Amniotic epithelial cell (primary cell): ENCODE measurements at places on chromosomes 1 and 21.

DNA sequence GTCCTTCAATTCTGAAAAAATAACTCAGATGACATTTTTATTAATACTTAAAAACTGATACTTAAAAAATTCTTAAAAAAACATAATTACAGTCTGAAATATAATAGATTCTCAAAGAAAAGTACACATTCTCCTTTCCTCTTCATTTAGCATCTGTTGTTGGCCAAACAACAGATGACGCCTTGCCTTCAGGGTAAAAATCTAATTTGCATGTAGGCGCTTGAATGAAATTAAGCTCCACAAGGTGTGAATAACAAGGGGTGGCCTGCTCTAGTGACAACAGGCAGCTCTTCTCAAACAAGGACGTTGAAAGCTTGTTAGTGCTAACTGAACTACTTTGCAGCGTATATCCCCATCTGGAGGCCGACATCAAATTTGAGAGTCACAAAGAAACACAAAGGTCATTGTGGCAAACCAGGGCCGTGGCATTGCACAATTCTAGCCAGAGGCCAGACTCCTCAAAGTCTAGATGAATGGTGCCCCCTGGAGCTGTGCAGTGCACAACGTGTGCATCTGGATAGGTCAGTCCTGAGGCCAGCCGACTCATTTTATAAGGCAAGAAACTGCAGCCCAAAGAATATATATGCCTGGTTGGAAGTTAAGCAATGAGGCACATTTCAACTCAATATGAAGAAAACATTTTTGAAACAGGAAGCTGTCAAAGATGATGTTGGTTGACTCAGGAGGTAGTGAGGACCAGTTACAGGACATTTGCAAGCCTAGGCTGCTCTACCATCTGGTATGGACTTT, 459.2 kb upstream of the RUNX1 start:
- DNase-seq = peak; percentile 89

DNA sequence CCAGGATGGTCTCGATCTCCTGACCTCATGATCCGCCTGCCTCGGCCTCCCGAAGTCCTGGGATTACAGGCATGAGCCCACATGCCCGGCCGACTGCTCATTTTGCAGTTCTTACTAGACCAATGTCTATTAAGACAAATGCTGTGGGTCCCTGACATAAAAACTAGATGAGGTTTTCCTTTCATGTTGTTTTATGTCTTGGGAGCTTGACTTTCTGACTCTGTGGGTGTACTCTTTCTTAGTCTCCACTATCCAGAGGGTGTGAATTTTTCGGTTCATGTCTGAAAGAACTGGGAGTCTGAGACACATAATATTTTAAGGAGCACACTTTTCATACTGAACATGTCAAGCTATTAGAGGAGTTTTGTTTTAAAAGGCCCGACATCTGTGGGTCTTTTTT, 744.9 kb upstream of the B3GALT2 start:
- DNase-seq = no peak

- no peak for DNase-seq
Observed at GRCh38 chr1:216114180-216114579, 309.1 kb downstream of the USH2A start.

GRCh38 chr21:39662411-39662953, 49.7 kb downstream of the B3GALT5 start:
- DNase-seq = no peak

- DNase-seq = no peak
Observed at GRCh38 chr1:226019572-226019971, 20.4 kb upstream of the SDE2 start.

DNA sequence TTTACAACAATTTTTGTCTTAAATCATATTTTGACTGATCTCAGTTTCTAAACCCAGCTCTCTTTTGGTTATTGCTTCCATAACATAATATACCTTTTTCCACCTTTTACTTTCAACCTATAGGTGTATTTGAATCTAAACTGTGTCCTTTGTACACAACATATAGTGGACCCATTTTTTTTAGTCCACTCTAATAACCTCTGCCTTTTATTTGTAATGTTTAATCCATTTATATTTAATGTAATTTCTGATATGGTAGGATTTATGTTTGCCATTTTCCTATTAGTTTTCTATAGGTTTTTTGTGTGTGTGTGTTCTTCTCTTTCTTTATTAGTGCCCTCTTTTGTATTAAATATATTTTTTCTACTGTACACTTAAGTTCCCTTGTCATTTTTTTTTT, 22.4 kb upstream of the SLAMF1 start:
- DNase-seq = no peak

GRCh38 chr1:7581754-7582459, 189.2 kb upstream of the VAMP3 start:
- no peak for DNase-seq

DNA sequence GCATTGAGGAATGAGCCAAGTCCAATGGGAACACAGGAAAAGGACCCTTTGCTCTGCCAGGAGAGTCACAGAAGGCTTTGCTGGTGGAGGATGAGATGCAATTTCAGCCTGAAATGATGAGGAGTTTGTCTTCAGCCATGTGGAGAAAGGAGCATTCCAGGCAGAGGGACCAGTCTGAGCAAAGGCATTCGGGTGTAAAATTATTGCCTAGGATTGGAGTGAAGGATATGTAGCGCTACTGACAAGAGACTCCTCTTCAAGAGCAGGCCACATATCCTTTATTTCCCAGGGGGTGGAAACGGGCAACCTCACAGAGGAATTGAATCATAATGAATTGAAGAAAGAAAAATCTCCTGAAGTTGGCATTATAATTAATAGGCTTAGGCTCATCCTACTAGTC, 1.1 kb upstream of the CSF1 start:
- no peak for DNase-seq

GRCh38 chr1:72521659-72522058, 239.3 kb upstream of the NEGR1 start:
- no peak for DNase-seq

DNA sequence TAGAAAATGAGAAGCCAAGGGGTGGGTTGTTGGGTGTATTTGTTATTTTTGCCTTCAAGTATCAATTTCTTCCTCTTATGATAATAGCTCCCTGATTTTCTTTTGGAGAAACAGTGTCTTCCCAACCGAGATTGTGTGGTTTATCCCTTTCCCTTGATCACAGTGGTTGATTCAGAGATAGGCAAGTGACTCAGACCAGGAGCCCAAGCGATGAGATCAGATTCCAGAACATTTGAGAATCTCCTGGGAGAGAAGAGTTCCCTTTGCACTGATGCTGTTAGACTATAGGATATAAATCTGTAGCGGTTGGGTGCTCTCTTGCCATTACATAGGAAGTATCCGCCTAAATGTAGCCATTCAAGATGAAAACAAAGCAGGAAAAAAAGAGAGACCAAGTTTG, 90.1 kb upstream of the WDR26 start:
- DNase-seq = peak; percentile 63

GRCh38 chr1:209823143-209824041, 4.4 kb upstream of the UTP25 start:
- peak; percentile 64 for DNase-seq

GRCh38 chr1:24893431-24893830, 36.6 kb downstream of the RUNX3 start:
- no peak for DNase-seq

DNA sequence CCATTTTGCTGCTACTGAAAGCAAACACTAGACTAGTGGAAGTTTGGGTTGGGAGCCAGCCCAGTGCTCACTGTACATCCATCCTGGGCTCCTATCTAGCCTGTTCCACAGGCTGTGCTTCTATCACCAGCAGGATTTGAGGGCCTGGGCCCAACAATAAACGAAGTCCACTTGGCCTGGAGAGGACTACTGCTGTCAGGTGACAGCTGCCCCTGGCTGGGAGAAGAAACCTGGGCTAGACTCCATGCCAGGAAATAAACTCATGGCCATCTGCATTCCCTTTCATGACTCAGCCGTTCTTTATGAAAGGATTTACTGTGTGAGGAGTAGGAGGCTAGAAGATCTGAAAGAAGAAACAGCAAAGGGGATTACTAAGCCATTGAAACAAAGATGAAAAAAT, 35.5 kb downstream of the COLGALT2 start:
- DNase-seq = peak; percentile 90

GRCh38 chr1:1677718-1678580, 14.6 kb downstream of the SLC35E2B start:
- DNase-seq = no peak

- no peak for DNase-seq
Observed at GRCh38 chr21:31915566-31915965, 42.7 kb downstream of the HUNK start.

- peak; percentile 22 for DNase-seq
Observed at GRCh38 chr1:58249737-58250586, 296.6 kb downstream of the OMA1 start.

- DNase-seq = no peak
Observed at GRCh38 chr1:225808136-225808535, 1.8 kb upstream of the EPHX1 start.

DNA sequence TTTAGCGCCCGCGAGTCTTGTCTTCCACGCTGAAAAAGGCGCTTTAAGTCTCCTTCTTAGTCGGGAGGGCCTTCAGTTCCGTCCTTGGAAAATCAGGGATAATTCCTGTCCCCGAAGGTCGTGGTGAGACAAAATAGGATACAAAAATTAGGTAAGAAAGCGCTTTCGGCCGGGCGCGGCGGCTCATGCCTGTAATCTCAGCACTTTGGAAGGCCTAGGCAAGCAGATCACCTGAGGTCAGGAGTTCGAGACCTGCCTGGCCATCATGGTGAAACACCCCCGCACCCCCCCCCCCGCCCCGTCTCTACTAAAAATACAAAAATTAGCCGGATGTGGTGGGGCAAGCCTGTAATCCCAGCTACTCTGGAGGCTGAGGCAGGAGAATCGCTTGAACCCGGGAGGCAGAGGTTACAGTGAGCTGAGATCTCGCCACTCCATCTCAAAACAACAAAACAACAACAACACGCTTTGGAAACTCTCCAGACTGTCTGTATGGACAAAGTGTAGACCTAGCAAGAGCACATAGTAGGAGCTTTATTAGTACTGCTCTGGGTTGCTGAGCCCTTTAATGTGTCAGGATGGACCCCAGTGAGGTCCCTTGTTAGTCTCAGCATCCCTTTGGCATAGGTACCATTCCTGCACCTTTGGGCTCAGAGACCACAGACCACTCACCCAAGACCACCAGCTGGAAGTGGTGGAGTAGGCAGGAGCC, 790 bp upstream of the TMEM54 start:
- no peak for DNase-seq

DNA sequence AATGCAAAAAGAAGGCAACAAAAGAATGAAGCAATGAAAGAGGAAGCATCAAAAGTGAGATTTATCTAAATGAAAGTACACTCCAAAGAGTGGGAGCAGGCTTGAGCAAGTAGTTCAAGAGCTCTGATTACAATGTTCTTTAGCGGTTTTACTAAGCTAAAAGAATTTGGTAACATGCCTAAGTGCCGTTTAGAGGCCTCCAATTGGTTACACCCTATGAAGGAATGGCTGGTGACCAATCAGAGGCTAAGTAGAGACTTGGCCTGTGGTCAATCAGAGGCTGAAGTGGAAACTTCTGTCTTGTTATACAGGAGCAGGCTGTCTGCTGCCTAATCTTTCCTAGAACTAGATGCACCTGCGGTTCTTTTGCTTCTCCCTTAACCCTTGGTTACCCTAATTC, 59.1 kb downstream of the PTGFR start:
- no peak for DNase-seq

GRCh38 chr1:191240925-191241324, 763.3 kb upstream of the BRINP3 start:
- DNase-seq = no peak

DNA sequence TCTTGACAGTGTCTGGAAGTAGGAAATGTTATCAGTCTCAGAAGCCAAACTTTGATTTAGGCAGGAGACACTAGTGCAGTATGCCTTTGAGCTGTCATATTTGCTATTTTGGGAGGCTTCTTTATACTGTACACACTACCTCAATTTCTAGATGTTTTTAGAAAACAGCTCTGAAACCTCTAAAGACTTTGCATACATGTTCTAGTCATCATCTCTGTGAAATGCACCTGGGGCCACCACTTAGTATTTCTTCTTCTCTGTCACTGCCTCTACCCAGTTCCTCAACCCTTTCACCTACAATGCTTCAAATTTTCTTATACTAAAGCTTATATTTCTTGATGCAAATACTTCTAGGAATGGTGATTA, 29.1 kb upstream of the PLA2G4A start:
- no peak for DNase-seq

- DNase-seq = no peak
Observed at GRCh38 chr1:119535381-119535780, 28.4 kb downstream of the HSD3B1 start.

GRCh38 chr1:147292631-147293251, 50.3 kb downstream of the CHD1L start:
- peak; percentile 95 for DNase-seq

DNA sequence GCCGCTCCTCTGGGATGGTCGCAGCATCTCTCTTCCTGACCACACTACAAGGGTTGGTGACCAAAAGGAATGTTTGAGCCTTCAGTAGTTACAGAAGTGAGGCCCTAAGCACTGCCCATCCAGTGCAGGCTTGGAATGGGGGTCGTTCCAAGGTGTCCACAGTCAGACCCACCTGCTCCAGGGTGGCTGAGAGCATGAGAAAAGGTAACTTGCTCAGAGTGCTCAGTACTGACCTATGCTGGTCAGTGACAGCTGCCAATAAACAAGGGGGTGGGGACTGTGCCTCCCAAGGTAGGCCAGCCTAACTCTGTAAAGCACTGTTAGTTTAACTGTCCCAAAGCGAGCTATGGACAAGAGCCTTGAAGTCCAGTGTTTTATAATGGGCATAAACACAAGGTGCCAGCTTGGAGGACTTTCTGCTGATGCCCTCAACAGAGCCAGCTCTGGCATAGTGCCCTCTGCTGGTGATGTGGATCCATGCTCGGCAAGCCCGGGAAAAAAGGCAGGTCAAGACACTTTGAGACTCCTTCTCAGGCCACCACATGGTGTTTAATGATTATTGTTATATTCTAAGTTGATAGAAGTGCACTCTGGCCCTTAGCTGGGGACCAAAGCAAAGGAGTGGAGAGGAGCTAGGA, 78.1 kb upstream of the DNAH14 start:
- DNase-seq = peak; percentile 40

DNA sequence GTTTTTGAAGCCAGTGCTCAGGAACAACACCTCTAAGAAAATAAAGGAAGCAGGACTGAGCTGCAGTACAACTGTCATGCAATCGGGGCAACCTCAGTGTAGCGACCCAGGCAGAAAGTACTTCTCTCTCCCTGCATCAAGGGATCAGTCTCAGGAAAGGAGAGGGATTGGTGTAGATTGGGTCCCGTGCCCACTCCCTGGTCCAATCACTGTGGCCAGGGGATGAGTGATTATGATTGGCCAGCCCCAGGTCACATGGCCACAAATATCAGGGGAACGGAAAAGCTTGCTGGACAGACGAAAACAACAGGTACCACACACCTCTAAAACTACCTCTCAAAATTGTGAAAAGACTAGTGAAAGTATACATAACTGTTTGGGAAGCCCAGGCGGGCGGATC, 136.2 kb upstream of the F3 start:
- DNase-seq = no peak

DNA sequence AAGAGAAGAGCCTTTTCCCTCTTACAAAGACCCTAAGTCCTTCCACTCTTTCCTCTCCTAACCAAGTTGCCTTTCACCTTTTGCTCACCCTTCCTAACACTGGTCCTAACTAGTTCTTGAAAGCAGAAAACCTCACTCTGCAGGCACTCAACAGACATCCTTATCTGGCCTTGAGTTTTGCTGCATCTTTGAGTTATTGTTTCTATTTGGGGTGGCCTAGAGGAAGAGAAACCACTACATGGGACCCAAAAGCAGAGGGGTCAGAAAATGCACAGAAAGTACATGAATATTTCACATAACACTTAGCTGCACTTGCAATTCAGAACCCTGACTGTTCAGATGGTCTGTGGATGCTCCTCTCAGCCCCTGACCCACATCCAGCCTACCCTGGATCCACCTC, 178.3 kb upstream of the SYT6 start:
- no peak for DNase-seq
